Naive thymus-derived CD8-positive, alpha-beta T cell (primary cell): ENCODE measurements at places on chromosomes 6 and 20. TPM values are rescaled to one million over a fixed set of nuclear protein-coding genes. Genes with fewer than 3 reads are reported as not detected.
A peak's percentile ranks its signal among the peaks of the same experiment; 100 is the strongest.

The HSPA1L gene
- 4.0 TPM for total RNA-seq

GRCh38 chr6:63554782-63555181, 17.5 kb upstream of the LOC128125822 start:
- no peaks in the 10 kb centered on the region for H3K36me3 ChIP-seq
- no peak for DNase-seq
- H3K4me1 ChIP-seq, result no peaks in the 10 kb centered on the region
- H3K27me3 ChIP-seq, result peaks cover 12% of the 10 kb centered on the region
- no peak overlapping the region for H3K27ac ChIP-seq
- H3K4me3 ChIP-seq, result no peak overlapping the region

The DTNBP1 gene
- 27.4 TPM for total RNA-seq

DNA sequence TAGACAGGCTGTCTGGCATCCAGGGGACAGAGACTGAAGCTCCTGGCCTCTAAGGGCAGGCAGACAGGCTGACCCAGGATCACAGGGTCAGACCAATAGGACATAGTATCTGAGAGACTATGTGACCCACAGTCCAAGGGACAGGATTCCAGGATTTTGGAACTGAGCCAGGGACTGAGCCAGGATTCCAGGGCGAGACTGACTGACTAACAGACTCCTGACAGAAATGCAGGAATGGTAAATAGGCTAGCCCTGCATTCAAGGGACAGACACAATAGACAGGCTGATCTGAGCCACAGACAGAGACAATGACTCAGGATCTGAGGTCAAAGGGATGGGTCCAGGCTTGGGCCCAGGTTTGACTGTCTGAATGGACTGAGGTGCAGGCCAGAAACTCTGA, 19.8 kb downstream of the XKR7 start:
- no peak overlapping the region for H3K27ac ChIP-seq
- peaks cover 5% of the 10 kb centered on the region for H3K27me3 ChIP-seq
- DNase-seq, result no peak

- H3K36me3 ChIP-seq, result no peaks in the 10 kb centered on the region
- H3K27me3 ChIP-seq, result peaks cover 6% of the 10 kb centered on the region
- no peak overlapping the region for H3K27ac ChIP-seq
- DNase-seq, result no peak
Measured at GRCh38 chr6:57265755-57266221, 43.7 kb upstream of the RAB23 start.

DNA sequence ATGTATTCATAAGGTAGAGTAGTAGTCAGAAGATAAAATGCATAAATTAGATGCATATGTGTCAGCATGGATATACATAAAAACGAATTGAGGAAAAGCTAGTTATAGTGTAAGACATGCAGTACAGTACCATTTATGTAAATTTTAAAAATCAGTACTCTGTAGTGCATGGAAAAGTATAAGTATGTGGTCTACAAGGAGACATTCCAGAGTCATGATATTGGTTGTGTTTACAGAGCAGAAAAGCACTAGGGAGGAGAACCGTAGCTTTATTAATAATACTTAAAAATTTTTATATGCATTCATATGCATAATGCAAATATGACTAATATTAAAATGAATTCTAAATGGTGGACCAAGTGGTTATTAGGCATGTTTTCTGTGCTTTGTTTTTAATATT, 220.0 kb downstream of the ZFAND3 start:
- no peaks in the 10 kb centered on the region for H3K27me3 ChIP-seq

The C4A gene
- 5.9 TPM for total RNA-seq

The SIRPB1 gene
- 14.8 TPM for total RNA-seq

GRCh38 chr6:167292301-167293087, 1.4 kb downstream of the UNC93A start:
- H3K27ac ChIP-seq, result no peak overlapping the region
- H3K27me3 ChIP-seq, result peaks cover 8% of the 10 kb centered on the region
- H3K4me3 ChIP-seq, result no peak overlapping the region
- H3K36me3 ChIP-seq, result no peaks in the 10 kb centered on the region
- DNase-seq, result no peak

The CMTR1 gene
- total RNA-seq, result 66.8 TPM

DNA sequence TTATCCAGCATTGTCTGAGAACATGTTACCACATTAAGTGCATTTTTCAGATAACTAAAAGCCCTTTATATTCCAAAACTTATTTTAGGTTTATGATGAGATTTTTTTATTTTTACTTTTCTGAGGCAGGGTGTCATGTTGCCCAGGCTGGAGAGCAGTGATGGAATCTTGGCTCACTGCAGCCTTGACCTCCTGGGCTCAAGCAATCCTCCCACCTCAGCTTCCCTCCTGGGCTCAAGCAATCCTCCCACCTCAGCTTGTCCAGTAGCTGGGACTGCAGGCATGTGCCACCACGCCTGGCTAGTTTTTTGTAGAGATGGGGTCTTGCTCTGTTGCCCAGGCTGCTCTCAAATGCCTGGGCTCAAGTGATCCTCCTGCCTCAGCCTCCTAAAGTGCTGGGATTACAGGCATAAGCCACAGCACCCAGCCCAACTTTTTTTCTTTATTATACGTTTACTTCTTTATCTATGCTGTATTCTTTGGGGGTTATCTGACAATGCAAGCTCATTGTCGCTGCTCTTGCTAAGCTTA, 6.2 kb downstream of the DYNLT1 start:
- H3K4me1 ChIP-seq, result peaks cover 30% of the 10 kb centered on the region
- H3K36me3 ChIP-seq, result peaks cover 23% of the 10 kb centered on the region
- H3K27ac ChIP-seq, result peak overlapping the region; percentile 83
- H3K27me3 ChIP-seq, result no peaks in the 10 kb centered on the region
- DNase-seq, result no peak
- H3K4me3 ChIP-seq, result no peak overlapping the region

The RAET1G gene
- total RNA-seq, result not detected

DNA sequence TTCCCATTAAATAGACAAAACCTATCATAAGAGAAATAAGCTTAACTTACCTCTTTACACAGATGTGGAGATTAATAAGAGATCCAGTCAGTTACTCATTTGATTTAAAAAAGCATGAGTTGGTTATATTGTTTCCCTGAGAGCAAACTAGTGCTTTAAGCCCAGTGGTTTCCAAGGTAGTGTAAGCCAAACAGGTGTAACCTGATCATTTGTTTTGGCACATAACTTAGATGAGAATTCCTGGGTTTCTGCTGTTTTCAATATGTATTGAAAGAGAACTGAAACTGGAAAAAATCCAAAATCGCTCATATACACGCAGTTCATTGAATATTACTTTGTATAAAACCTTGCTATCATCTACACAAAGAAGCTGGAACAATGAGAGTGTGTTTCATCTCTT, 30.5 kb upstream of the SMIM8 start:
- DNase-seq, result no peak
- H3K4me1 ChIP-seq, result no peaks in the 10 kb centered on the region
- H3K27ac ChIP-seq, result no peak overlapping the region
- H3K4me3 ChIP-seq, result no peak overlapping the region
- no peaks in the 10 kb centered on the region for H3K36me3 ChIP-seq

The DLK2 gene
- 1.2 TPM for total RNA-seq

The C20orf96 gene
- 4.7 TPM for total RNA-seq

DNA sequence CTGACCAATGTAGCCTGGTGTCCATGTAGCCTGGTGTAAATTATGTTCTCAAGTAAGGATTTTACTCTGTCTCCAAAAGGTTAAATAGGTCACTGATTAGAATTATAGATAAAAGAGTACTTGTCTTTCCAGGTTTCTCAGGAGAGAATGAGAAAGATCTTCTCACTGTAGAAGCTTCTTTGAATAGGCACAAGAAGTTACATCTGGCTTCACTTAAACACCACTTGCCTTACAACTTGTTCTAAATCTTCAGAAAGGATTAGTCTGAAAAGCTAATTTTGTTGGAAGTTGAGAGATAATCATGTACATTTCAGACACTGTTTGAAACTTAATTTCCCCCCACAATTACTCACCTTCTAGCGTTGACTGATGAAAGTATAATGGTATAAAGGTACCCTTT, 275.3 kb downstream of the FARS2 start:
- peaks cover 21% of the 10 kb centered on the region for H3K36me3 ChIP-seq
- peaks cover 9% of the 10 kb centered on the region for H3K4me1 ChIP-seq

The RNF182 gene
- total RNA-seq, result not detected

- H3K27me3 ChIP-seq, result peaks cover 8% of the 10 kb centered on the region
- H3K27ac ChIP-seq, result no peak overlapping the region
- H3K36me3 ChIP-seq, result no peaks in the 10 kb centered on the region
Measured at GRCh38 chr6:82348130-82348529, 15.5 kb upstream of the TPBG start.

- H3K27ac ChIP-seq, result no peak overlapping the region
- peaks cover 2% of the 10 kb centered on the region for H3K4me1 ChIP-seq
- no peak overlapping the region for H3K4me3 ChIP-seq
Measured at GRCh38 chr20:4569865-4570264, 151.8 kb upstream of the PRND start.

DNA sequence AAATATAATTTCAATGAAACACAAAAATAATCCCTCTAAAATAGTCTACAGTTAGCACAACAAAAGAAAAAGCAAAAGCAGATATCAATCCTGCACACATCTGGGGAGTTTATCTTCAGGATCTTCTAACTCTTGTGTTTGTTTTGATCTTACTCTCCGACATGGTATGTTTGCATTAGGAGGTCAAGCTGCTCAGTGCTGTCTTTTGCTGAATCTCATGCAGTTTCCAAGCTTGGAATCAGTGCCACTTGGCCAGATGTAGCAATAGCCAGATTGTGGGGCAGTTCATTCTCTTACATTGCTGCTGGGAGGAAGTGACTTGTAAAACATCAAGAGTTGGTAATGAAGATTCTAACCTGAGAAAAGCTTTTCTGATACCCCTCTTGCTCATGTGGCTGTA, 29.5 kb downstream of the RIOK1 start:
- no peak for DNase-seq
- H3K27ac ChIP-seq, result no peak overlapping the region
- H3K4me1 ChIP-seq, result no peaks in the 10 kb centered on the region
- H3K4me3 ChIP-seq, result no peak overlapping the region
- H3K36me3 ChIP-seq, result peaks cover 57% of the 10 kb centered on the region
- no peaks in the 10 kb centered on the region for H3K27me3 ChIP-seq

The OPRM1 gene
- not detected for total RNA-seq

DNA sequence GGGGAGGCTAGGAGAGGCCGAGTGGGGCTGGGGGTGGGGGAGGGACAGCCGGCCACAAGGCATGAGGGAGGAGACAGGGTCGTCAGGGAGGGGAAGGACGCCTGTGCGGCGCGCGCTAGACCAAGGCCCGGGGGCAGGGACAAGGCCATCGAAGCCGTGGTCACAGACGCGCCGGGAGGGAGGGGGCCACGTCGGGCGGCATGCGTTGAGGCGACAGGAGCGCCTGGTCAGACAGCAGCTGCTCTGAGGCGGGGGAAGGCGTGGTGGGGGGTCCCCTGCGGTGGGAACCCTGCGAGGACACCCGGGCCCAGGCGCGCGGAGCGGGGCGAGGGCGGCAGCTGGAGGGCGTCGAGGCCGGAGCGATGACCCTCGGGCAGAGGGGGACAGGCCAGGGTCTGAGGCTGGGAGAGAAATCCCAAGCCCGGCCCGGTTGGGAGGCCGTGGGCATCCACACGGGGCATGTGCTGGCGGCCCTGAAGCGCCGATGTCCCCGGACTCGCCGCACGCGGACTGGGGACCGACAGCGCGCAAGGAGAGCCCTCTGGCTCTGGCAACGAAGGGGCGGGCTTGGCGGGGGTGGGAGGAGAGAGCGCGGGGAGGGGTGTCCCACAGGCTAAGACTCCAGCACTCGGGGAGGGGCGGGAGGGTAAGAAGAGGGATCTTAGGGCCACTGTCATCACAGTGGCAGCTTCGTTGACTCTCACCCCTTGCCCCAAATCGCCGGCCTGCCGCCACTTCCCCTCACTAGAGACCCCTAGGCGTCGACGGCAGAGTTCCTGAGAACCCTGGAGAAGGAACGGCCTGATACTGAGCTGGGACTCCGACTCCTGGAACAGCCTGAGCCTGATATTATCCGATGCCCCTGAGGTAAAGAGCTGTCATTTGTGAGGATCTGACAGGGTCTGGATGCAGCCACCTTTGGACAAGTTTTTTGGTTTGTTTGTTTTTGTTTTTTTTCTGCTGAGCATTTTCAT, 5.0 kb downstream of the TMEM239 start:
- DNase-seq, result no peak
- H3K36me3 ChIP-seq, result no peaks in the 10 kb centered on the region
- H3K27me3 ChIP-seq, result peaks cover 7% of the 10 kb centered on the region
- peak overlapping the region; percentile 29 for H3K27ac ChIP-seq

DNA sequence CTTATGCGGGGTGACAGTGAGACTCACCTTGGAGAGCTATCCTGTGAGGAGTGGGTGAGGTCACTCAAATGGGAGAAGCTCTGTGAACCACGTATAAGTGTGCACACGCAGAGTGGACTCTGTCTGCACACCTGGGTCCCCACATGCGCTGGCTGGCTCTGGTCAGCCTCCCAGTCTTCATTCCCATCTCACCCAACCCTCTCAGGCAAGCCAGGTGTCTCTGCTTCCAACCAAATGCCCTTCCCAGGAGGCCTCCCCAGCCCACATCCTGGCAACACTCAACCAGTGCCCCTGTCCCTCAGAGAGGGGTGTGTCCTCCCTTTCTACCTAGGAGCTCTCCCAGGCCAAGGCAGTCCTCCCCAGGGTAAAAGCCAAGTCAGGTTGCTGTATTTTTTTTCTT, 8.0 kb upstream of the PI16 start:
- no peak overlapping the region for H3K27ac ChIP-seq
- H3K4me3 ChIP-seq, result no peak overlapping the region
- no peak for DNase-seq

DNA sequence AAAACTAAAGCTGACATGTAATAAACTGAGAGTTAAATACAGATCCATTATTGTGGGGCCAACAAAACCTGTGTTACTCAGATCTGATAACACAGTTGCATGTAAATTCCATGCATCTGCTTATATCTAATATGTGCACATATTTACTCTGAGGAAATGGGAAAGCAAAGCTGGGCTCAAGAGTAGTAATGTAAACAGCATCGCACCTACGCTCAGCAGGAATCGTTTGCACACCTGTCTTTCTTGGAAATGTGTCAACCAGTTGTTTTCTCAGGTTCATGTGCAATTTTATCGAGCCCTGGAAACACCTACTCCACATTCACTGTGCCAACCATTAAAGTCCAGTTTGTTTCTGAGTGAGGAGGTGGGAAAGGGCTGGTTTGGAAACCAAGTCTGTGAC, 80.3 kb upstream of the CNKSR3 start:
- H3K27ac ChIP-seq, result no peak overlapping the region
- no peaks in the 10 kb centered on the region for H3K4me1 ChIP-seq
- H3K27me3 ChIP-seq, result no peaks in the 10 kb centered on the region
- no peak overlapping the region for H3K4me3 ChIP-seq
- no peak for DNase-seq
- no peaks in the 10 kb centered on the region for H3K36me3 ChIP-seq

- H3K27ac ChIP-seq, result no peak overlapping the region
- H3K36me3 ChIP-seq, result peaks cover 16% of the 10 kb centered on the region
- peaks cover 4% of the 10 kb centered on the region for H3K27me3 ChIP-seq
- H3K4me1 ChIP-seq, result peaks cover 1% of the 10 kb centered on the region
Measured at GRCh38 chr6:170205126-170205525, 85.8 kb downstream of the DLL1 start.

- no peak overlapping the region for H3K27ac ChIP-seq
- H3K36me3 ChIP-seq, result no peaks in the 10 kb centered on the region
- DNase-seq, result no peak
- peaks cover 13% of the 10 kb centered on the region for H3K27me3 ChIP-seq
- H3K4me1 ChIP-seq, result no peaks in the 10 kb centered on the region
Measured at GRCh38 chr6:131862476-131862875, 54.7 kb downstream of the ENPP1 start.

GRCh38 chr6:125924169-125924568, 32.4 kb upstream of the HINT3 start:
- no peaks in the 10 kb centered on the region for H3K27me3 ChIP-seq
- H3K4me3 ChIP-seq, result no peak overlapping the region
- no peak for DNase-seq
- peaks cover 9% of the 10 kb centered on the region for H3K4me1 ChIP-seq

The PRND gene
- total RNA-seq, result not detected
